Right atrium auricular region (tissue), 2 donors: ENCODE measurements at places on chromosomes 13 and 19.

GRCh38 chr13:37326334-37326733 is 220.9 kb upstream of the CSNK1A1L start:
- DNase-seq = no peak

GRCh38 chr13:114054264-114054663 is 78.2 kb downstream of the RASA3 start:
- no peak for DNase-seq

DNA sequence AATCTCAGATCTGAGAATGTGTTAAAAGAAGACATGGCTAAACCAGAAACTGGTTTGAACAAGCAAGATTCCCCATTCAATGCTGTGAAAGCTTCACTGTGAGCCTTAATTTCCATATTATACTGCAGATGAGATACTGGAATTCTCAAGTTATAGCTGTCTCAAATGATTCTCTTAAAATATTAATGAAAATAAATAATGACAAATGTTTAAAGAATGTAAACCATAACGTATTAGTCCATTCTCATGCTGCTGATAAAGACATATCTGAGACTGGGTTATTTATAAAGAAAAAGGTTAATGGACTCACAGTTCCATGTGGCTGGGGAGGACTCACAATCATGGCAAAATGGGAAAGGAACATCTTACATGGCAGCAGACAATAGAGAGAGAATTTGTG is 667.8 kb downstream of the SLITRK1 start:
- DNase-seq = no peak

GRCh38 chr13:63199508-63199907 is 1783.9 kb upstream of the PCDH20 start:
- DNase-seq = no peak

- no peak for DNase-seq
Measured at GRCh38 chr13:33178209-33178840, 107.2 kb downstream of the STARD13 start.

GRCh38 chr19:3625996-3626472 is 556 bp downstream of the CACTIN start:
- DNase-seq = no peak

DNA sequence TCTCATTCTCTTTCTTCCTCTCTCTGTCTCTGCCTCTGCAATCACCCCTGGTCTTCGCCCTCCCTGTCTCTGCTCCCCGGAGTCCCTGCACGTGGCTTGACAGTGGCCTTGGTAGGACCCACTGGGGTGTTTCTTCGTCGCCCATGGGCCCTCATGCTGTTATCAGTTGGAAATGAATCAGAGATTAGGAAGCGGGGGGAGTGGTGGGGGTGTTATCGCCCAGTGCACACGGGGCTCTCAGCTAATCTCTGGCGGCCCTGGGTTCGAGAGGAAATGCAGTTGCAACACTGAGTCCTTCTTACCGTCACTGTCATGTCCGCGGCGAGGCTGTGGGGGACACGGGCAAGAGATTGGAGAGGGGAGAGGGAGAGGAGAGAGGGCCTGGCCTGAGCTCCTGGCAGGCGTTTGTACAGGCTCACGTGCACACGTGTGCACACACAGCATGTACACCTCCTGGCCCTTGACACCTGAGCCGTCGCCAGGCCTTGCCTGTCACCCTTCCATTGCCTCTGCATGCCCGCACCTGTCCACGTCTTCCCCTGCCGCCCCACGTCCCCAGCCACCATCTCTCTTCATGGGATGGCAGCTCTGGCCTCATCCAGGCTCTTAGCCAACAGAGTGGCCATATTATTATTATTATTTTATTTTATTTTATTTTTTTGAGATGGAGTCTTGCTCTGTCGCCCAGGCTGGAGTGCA is 37.8 kb upstream of the SLC7A10 start:
- no peak for DNase-seq

DNA sequence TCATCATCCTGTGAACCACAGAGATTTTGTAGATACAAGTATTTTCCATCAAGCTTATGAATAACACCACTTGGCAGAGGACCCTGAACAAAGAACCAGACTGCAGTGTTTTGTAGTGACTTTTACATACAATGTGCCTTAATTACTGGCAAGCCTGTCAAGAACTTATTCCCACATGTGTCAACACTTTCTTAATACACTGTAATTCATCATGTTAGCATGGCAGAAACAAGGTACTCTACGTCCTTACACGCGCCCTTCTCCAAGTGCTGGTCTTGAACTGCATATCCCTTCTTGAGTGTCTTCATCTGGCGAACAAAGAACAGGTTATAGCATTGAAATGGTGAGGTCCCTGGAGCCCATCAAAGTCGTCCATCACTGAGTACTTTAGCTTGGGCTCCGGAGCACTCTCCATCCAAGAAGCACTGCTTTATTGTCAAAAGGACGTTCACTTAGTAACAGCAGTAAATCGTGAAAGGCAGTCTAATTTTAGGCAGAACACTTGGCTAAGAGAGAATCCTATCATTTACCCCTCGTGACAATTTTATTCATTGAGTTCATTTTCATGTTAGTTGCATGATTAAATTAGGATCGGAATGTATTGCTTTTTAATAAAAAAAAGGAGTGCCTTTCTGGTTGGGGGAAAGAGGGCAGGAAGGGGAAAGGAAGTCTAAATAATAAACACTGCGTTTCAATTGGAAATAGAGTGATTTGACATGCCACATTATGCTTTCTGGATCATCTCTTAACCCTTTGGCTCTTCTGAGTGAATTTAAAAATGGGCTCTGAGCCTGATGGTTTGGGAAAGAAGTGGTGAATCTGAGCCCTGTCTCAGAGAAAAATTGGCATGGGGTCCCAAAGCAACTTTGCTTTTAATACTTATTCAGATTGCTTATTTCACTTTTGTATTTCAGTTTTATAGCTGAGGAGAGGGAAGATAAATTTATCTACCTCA is 376.1 kb downstream of the DLEU7 start:
- DNase-seq = no peak

DNA sequence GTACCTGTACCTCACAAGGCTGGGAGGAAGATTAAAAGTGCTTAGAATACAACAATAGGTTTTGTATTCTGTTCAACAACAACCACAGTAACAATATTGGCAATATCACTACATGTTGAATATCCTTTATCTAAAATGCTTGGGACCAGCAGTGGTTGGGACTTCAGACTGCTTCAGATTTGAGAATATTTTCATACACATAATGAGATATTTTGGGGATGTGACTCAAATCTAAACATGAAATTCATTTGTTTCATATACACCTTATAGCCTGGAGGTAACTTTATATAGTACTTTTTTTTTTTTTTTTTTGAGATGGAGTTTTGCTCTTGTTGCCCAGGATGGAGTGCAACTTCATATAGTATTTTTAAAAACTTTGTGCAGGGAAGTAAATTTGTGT is 73.9 kb downstream of the USP12 start:
- DNase-seq = no peak

GRCh38 chr13:22773465-22773864 is 407.3 kb upstream of the SGCG start:
- no peak for DNase-seq

GRCh38 chr19:39436350-39436716 is 584 bp upstream of the RPS16 start:
- DNase-seq = no peak

DNA sequence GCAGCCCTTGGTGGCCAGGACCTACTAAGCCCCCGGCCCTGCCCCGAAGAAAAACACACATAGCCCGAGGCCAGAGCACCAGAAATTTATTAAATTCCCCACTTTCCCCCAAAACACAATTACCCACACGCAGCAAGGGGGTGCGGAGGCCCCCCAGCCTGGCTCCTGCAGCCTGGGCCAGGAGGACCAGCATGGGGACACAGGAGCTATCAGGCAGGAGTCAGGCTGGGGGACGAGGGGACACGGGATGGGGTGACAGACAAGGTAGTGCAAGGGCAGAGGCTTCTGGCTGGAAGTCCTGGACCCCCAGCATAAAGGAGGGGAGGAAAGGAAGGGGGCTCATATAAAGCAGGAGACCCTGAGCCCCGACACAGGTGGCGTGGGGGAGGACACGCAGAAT is 3.1 kb downstream of the RNU6-9 start:
- no peak for DNase-seq

DNA sequence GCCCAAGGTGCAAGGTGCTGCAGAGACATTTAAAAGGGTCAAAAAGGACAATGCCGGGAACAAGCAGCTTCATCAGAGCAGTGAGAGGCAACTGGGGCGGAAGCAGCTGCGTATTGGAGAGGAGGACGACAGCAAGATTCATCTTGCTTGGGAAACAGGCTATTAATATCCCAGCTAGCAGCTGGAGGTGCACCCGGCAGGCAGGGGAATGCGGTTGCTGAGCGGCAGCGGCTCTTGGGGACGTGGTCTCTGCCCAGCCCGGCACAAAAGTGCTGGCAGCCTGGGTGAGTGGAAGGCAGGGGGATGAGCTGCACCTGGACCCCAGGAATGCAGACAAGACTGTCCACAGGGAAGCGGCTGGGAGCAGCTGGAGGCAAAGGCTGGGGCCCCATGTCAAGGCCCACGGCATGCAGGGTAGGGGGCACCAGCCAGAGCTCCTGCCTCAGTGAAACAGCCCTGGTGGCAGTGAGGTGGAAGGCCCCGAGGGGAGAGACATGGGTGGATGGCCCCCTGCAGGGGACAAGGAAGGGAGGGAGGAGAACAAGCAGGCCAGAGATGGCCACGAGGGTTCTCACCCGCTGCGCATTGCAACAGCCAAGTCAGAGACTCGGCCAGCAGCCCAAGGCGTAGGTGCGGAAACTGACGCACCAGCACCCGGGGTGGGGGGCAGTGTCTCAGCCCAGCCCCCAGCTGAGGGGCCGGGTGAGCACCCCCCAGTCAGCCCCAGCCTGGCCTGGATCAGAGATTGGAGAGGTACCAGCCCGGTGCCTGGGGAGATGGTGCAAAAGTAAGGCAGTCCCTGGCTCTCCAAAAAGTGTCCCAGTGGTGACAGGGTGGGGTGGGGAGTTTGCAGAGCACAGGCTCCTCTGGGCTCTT is 34.4 kb downstream of the PEPD start:
- no peak for DNase-seq

- DNase-seq = no peak
Measured at GRCh38 chr13:48819376-48819775, 156.3 kb upstream of the FNDC3A start.

DNA sequence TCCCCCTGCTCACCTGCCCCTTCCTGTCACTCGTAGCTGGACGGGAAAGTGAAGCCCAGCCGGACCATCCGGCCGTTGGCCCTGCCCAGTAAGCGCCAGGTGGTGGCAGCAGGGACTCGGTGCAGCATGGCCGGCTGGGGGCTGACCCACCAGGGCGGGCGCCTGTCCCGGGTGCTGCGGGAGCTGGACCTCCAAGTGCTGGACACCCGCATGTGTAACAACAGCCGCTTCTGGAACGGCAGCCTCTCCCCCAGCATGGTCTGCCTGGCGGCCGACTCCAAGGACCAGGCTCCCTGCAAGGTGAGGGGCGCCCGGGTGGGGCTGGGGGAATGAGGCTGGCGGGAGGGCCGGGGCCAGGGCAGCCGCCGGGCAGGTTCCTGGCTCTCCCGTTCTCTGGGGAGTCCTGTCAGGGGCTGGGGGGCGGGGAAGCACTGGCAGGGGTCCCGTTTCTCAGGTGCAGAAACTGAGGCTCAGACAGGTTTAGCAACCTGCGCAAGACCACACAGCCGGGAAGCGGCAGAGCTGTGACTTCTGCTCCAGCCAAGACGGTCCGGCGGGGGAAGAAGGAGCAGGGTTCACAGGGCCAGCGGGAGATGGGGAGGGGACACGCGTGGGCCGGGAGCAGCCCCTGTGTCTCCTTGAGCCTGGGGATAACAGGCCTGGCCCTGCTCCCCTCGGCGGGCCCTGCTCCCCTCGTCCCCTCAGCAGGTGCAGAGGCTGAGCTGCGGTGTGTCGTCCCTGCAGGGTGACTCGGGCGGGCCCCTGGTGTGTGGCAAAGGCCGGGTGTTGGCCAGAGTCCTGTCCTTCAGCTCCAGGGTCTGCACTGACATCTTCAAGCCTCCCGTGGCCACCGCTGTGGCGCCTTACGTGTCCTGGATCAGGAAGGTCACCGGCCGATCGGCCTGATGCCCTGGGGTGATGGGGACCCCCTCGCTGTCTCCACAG is 5.3 kb downstream of the GZMM start:
- DNase-seq = no peak
